ENCODE measurements at places on chromosomes 6 and 20. TPM values are rescaled to one million over a fixed set of nuclear protein-coding genes. Genes with fewer than 3 reads are reported as not detected.

CDC5L gene
- total RNA-seq: 24.8 TPM

NKAIN4 gene
- total RNA-seq: not detected

PDE7B gene
- under 0.01 TPM for total RNA-seq

ZSCAN23 gene
- 11.0 TPM for total RNA-seq

SEMG1 gene
- not detected for total RNA-seq

THBD gene
- total RNA-seq: 67.1 TPM

PTPRA gene
- 35.5 TPM for total RNA-seq

PAX1 gene
- not detected for total RNA-seq

Measured in placental epithelial cell (primary cell).